ENCODE measurements at places on chromosomes 3 and 15.

DNA sequence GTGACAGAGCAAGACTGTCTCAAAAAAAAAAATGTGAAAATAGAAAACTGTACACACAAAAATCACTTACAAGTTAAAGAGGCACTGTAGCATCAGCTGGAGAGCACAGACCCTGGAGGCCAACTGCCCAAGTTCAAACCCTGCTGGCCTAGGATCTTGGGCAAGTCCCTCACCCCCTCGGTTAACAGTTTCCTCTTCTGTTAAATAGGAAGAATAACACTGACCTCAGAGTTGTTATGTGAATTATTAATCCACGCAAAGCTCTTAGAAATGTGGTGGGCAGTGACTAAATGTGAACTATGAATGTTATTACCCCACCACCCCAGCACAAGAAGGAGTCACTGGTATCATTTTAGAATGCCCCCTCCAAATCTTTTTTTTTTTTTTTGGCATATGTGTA lies 11.2 kb downstream of the CIB1 start:
- no peak for DNase-seq

GRCh38 chr3:177836671-177837070 lies 639.4 kb upstream of the TBL1XR1 start:
- DNase-seq = no peak

GRCh38 chr3:189685860-189686259 lies 54.7 kb downstream of the TP63 start:
- no peak for DNase-seq

DNA sequence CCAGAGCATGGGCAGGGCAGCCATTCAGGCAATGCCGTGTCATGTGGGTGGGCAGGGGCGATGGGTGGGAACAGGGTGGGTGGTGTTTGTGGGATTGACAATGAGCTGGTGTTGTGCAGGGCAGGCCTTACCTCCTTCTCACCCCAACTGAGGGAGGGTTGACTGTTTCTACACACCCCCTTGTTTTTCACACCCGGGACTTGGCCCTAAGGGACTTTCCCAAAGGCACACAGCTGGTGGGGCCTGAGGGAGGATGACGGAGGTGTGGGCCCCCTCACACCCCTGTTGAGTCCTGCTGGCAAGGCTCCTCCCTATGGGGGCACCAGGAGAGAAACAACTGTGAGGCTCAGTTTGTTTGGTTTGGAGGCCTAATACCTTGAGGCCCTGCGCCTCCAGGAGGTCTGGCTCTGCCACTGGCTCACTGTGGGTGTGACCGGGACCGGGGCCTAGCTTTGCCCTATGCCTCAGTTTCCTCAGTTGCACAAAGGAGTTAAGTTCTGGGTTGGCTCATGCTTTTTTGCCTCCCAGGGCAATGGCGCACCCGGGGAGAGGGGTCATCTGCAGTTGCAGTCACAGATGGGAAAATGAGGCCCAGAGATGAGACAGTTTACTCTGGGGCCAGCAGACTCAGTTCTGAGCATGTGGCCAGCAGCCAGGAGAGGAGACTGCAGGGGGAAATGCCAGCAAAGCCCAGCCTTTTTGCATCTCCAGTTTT lies 5.1 kb upstream of the DNAH1 start:
- no peak for DNase-seq

GRCh38 chr3:13364602-13365271 lies 55.4 kb downstream of the NUP210 start:
- DNase-seq = no peak

GRCh38 chr3:181722156-181722555 lies 10.4 kb downstream of the SOX2 start:
- DNase-seq = no peak

DNA sequence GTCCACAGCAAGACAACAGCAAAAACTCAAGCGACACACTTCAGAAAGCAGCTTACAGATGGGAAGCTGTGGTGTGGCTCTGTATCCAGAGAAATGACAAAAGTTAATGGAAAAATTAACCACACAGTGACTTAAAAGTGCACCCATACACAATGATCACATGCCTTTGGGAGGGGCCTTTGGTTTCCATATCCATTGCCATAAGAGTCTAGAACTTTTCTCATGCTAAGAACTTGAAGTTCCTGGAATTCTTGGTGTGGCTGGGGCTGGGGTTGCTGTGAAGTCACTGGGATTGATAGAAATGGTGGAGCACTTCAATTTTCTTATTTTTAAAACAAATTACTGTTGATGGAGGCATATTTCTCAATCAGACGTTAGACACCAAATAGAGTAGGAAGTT lies 108.6 kb upstream of the FEZF2 start:
- DNase-seq = no peak

GRCh38 chr3:185677146-185677829 lies 91.2 kb downstream of the SENP2 start:
- peak; percentile 31 for DNase-seq

DNA sequence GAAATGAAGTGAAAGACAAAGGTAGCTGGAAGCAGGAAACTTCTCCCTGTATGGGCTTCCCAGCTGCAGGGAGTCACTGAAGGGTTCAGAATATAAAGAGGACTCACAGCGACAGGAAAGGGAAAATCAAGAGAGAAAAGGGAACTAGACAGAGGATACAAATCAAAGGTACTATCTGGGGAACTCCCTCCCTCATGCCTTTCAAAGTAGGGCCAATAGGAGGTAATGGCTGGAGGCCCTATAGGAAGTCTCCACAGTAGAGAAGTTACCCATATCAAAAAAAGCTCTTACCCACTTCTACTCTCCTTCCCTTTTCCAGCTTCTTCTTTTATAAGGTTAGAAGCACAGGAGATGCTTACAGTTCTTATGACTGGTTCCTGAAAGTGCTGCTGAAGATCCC lies 43.5 kb downstream of the FMN1 start:
- no peak for DNase-seq

DNA sequence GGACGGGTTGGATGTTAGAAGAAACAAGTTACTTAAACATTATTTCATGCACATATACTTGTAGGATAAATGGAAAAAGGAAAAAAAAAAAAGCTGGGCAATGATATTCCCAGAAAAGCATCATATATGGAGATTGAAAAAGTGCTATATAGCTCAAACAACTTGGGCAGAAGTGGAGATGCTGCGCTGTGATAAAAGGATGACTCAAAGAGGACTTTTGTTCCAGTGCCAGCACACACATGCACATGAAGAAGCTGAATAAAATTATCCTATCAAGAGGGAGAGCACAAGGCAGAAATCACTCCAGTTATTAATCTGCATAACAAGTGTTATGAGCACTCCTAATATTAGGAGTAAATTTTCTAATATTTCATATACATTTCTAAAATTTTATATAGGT lies 30.9 kb downstream of the FRMD4B start:
- no peak for DNase-seq

GRCh38 chr3:37510755-37511154 lies 336.4 kb upstream of the LRRFIP2 start:
- DNase-seq = no peak

DNA sequence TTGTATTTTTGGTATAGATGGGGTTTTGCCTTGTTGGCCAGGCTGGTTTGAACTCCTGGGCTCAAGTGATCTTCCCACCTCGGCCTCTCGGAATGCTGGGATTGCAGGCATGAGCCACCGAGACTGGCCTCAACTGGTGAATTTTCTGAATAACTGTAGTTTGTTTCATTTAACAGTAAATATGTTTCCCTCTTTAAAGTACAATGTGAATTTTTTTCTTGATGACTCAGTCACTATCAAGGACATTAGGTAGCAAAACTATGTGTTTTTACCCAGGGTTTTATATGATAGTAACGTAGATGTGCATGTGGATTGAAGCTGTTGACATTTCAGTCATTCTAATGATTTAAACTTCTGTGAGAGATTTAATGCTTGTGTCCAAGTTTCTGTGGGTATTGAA lies 40.2 kb upstream of the MAPKBP1 start:
- no peak for DNase-seq

DNA sequence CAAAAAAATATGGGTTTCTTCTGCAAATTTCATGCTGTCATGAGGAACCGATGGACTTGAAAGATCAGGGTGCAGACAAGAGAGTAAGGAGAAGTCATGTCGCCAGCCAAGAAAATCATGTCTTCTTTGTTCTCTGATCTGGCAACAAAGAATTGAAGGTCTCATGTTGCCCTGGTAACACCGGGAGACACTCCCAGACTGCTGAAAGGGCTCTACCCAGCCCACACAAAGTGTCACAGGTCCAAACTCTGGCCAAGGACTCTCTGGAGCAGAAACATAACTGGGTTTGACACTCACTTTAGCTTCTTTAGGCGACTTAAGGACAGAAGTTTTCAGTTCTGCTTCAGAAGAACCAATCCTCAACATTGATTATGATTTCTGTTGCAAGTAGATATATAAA lies 42.9 kb downstream of the SIDT1 start:
- no peak for DNase-seq

DNA sequence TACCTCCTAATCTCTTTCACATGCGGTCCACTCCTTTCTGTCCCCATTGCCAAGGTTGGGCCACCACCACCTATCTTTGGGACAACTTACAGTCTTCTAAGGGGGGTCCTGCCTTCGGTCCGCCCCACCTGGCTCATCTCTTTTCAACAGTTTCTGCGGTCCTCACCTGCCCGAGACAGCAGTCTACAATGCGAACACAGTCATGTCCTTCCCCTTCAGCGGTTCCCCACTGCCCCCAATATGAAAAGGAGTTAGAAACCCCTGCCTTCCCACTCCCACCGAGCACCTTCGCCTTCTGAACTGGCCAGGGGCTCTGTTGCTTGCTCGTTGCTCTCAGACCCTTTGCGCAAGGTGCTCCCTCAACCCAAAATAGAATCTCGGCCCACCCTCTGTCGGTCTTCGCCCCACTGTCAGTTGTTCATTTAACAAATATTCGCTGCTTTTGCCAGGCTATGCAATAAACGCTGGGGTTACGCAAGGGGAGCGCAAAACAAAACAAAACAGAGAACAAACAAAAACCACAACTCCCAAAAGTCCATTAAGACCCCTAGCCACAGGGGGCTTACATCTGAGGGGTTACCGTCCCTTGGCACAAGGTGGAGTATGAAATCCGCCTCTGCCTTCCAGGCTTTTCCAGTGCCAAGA lies 611 bp upstream of the FANCI start:
- no peak for DNase-seq

GRCh38 chr3:172204716-172205115 lies 165.3 kb downstream of the FNDC3B start:
- no peak for DNase-seq

GRCh38 chr3:127263586-127264231 lies 24.1 kb downstream of the PRR20G start:
- DNase-seq = no peak

GRCh38 chr3:39220407-39221140 lies 28.2 kb upstream of the XIRP1 start:
- DNase-seq = no peak

GRCh38 chr3:147360051-147360439 lies 46.3 kb downstream of the ZIC4 start:
- DNase-seq = no peak

GRCh38 chr15:40471808-40472150 lies 995 bp downstream of the CHST14 start:
- DNase-seq = no peak

- no peak for DNase-seq
Measured at GRCh38 chr3:107942951-107943749, 147.7 kb downstream of the CD47 start.

DNA sequence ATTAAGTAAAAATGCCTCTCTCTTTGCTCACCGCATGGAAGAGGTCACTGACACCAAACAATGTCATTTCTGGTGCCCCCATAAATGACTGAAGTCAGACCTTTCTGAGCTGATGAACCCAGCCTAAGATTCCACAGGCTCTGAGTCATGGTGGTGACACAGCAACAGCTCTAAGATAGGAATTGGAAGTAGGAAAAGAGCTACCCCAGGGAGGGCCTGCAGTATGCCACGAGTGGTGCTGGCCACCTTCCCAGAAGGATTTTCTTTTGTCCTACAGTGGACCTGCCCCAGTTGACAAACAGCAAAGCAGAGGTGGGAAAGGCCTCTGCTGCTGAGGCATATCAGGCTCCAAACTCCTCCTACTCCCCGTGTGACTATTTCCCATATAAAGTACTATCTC lies 208.1 kb downstream of the MINAR1 start:
- DNase-seq = no peak

DNA sequence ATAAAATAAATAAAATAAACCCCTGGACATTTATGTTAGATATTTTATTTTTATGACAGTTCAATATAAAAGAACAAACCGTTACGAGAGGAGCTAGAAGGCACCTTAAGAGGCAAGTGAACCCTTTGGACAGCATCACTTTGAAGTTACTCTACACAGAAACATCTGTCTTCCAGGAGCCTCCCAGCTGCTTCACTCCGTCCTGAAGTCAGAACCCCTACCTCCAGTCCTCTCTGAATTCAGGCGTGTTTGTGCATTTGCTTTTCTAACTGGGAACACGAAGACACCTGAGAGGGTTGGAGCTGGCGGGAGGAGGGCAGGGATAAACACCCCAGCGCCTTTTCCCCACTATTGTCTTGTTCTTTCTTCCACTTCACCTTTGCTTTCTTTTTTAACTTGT lies 46.2 kb downstream of the CMTM7 start:
- DNase-seq = no peak

- DNase-seq = no peak
Measured at GRCh38 chr3:141835557-141836229, 40.8 kb upstream of the ATP1B3 start.

- DNase-seq = no peak
Measured at GRCh38 chr15:29887721-29888120, 65.5 kb upstream of the TJP1 start.

GRCh38 chr3:141191097-141191749 lies 40.4 kb upstream of the PXYLP1 start:
- DNase-seq = no peak

- no peak for DNase-seq
Measured at GRCh38 chr15:100279446-100279845, 62.3 kb downstream of the ADAMTS17 start.

DNA sequence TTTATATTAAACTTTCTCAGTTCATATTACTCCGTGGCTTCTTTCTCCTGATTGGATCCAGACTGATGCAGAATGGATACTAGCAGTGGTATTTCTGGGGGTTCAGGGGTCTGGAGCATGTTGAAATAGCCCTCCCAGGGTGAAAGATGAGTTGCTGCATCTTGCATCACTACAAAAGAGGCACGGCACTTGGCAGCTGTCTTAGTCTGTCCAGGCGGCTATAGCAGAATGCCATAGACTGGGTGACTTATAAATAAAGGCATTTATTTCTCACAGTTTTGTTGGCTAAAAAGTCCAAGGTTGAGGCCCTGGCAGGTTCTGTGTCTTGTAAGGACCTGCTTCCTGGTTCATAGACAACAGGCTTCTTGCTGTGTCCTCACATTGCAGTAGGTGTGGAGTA lies 660 bp upstream of the BCL2L10 start:
- DNase-seq = no peak

DNA sequence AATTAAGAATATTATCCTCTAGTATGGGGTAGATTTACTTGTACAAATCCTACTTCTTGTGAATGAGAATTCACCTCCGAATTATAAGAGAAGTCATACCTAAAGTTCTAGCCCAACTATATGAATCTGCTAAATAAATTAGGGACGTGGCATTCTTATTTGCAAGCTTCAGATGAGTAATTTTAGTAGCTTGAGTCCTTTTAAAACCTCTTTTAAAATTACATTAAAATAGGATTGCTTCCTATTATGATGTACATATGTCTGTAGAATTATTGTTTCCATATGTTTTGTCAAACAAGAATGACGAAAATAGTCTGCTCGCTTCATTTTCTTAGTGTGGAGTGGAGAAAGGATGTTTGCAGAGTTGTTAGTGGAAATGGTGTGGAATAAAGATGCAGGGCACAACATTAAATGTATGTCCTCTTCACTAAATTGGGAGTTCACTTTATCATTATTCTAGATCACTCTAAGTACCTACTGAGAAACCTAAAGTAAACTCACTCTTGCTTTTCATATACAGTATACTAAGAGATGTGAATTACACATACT lies 59.4 kb downstream of the CMSS1 start:
- DNase-seq = no peak
